ENCODE measurements at places on chromosomes 6 and 20.

GRCh38 chr6:140957386-140957785, 1175.3 kb upstream of the GJE1 start:
- peak; percentile 90 for DNase-seq

GRCh38 chr20:64115171-64115911, 8.0 kb upstream of the NPBWR2 start:
- no peak for DNase-seq

DNA sequence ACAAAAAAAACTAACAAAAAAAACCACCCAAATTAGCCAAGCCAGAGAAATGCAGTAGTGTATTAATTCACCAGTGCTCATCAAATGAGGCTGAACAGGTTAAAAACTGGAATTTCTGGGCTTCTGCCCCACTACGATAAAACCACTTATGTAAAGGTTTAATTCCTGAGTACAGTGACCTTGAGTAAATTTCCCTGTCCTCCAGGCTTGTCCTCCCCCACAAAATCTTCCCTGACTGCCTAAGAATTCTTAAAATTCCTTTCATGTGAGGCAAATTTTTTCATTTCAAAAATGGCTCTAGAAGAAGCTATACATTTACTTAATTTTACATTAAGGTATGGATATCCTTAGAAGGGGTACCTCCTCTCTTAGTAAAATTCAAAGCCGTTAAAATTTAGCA, 80.1 kb upstream of the ID4 start:
- no peak for DNase-seq

DNA sequence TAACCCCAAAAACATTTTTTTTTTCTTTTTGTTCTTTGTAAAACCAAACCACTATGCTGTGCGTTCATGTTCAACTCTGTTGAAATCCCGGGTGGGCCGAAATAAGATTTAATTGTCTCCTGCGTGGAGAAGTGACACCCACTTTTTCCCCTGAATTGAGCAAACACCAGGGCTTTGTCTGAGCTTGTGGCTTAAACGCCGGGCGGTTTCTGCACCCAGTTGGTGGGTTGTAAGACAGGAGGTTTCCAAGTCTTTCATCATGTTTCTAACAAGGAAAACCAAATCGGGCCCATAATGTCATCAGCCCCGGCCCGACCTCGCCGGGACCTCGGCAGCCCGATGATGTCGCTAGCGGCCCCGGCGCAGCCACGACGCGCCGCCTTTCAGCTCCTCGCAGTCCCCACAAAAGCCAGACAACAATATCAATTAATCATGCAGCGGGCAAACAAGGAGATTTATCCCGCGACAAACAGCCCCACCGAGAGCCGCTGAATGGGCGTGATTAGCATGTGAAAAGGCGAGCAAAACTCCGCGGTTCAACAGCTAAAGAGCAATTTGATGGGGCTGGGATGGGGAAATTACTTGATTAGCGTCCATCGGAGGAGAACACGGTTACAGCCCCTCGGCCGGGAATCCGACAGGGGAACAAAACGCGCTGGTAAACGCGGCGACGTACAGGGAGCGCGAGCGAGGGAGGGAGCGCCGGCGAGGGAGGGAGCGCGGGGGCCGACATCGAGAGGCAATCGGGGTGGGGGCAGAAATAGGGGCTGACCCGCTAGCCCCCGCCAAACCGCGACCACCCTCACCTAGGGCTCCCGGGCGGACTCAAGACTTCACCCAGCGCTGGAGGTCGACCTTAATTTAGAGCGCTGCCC, 5.3 kb downstream of the LINC00237 start:
- no peak for DNase-seq

DNA sequence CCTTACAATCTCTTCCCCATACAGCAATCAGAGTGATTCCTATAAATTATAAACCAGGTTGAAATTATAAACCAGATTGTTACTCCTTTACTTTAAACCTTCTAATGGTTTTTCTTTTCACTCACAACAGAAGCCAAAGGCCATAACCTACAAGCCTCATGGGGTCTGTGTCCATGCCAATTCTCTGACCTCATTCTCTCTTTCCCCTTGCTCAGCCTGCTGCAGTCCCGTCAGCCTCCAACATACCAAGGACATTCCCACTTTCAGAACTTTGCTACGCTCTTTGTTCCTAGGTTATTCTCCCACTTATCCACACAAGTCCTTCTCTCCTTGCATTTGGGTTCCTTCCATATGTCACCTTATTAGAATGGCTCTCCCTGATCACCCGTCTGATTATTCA, 277.9 kb upstream of the TCF21 start:
- no peak for DNase-seq

DNA sequence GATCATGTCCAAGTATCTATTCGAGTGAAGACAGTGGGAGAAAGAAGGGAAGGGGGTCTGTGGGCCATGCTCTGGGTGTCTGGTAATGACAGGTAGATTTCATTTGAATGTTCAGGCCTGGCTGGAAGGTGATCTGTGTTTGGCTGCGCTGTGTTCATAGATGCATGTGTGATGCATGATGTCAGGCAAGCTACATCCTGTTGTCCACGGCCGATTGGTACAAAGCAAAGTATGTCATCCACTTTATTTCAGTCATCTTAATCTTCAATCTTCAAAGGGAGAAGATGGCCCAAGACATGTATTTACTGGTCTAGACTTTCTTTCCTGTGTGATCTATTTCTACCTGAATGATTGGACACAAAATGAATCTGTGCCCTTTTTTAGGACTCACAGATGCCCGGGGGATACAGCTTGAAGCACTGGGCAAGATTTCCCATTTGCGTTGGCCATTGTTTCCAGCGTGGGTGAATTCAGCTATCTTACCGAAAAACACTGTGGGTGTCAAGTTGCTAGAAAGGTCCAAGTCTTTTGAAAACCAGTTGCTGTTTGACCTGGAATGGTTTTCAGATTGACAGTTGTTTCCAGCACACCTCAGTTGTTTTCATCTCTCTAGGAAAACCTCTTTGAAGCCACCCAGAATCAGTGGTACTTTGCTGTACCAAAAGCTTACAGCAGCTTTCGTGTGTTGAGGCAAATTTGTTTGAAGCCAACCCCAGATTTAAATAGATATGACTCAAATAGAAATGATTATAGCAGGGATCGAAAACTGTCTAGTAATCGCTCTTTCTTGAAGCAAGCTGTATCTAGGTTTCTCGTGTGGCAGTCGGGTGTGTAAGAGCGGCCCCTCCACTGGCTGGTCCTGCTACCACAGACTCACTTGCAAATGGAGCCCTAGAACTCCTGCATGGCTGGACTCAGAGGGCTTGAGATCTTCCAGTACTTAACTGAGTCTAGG, 27.2 kb downstream of the DUSP22 start:
- no peak for DNase-seq

DNA sequence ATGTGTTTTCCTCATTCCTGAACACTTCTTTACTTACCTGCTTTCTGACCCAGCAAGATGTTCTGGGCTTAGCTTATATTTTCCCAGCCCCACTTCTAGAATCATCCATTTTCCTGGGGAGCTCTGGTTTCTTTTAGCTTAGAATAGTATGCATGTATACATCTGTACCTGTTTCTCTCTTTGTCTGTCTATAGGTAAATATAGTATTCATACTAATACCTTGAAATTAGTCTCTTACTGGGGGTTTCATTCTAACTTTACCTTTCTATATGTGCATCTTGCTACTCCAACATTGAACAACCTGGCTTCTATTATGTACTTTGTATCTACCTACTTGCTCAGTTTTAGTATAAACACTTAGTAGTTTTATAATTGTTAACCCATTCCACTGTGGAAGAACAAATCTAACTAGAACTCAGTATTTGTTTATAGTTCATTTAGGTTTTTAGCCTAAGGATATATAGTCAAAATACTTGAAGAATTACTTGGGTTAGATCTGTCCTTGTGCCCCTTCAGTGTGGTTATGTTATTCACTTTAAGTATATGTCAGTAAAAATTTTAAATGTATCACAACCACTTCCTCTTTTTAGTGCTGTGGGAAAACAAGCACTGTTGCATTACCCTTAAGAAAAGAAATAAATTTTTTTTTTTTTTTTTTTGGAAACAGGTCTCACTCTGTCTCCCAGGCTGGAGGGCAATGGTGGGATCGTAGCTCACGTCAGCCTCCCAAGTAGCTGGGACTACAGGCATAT, 54.0 kb downstream of the ASXL1 start:
- DNase-seq, result no peak

DNA sequence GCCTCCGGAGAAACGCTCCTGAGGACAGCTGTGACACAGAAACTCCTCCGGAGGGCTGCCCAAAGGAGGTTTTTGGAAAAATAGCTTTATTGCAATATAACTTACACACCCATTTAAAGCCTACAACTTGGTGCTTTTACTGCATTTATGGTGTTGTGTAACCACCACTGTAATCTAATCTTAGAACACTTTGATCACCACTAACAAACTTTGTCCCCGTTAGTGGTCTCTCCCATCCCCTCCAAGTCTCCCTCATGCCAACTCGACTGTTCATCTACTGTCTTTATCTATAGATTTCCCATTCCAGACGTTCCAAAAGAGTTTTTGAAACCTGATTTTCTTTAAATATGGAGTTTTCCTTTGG, 62.8 kb downstream of the SYNJ2 start:
- DNase-seq, result no peak

DNA sequence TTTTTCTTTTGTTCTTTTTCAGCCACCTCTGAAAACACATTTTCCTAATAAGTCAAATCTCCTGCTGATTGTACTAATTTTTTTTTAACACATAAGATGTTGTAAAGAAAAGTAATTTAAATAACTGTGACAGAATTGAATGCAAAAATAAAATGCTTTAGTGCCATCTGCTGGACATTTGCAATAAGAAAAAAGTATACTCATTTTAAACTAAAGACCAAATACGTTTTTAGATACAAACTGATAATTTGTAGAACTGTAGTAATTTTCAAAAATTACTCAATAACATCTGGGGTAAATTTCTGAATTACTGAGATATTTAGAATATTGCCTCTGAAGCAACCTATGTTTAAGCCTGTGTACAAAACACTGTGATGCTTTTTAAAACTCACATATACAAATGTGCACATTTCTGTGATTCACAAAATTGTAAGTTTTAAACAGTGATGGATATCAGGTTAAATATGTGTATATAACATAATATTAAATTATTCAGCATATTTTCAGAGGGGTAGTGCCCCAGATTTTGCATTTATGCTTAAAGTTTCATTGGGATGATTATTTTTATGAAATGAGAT, 198.7 kb downstream of the RIMS1 start:
- DNase-seq, result peak; percentile 2

- no peak for DNase-seq
These were observed 8.8 kb downstream of the CDKAL1 start for GRCh38 chr6:20542927-20543602.

- DNase-seq, result no peak
These were observed 96.4 kb upstream of the PREP start for GRCh38 chr6:105499136-105499870.

DNA sequence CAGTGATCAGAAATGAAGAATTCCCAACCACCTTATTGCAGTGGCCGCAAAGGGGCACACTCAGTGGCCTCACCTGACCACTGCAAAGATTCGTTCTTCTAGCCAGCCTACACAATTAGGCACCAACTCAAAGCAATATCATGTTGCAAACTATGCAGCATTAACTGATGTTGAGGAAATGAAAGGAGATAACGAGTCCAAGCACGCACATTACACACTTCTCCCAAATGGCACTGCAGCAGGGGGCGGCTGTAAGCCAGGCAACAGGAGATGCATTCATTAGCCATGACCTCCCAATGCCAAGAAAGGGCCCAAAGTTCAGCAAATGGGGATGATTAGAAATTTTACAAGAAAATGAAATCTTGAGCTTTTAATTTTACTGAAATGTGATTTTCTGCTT, 39.3 kb downstream of the ATXN1 start:
- DNase-seq, result no peak

DNA sequence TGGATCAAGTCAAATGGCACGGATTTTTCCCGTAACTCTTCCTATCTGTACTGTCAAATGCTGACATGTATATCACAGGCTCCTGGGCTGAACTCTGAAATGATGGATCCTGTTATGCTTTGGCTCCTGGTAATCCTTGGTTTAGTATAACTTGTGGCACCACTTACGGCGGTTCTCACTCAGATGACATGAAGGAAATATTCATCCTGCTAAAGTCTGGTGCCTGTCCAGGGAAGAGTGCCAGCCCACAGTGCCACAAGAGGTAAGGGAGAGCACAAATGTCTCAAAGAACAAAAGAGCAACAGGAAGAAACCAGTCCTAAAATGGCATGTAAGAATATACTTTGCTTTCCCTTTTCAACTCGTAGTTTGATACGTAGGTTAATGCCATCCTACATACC, 93.1 kb upstream of the TAB2 start:
- no peak for DNase-seq
